H1 (cell line): ENCODE measurements at places on chromosomes 16 and 17.

DNA sequence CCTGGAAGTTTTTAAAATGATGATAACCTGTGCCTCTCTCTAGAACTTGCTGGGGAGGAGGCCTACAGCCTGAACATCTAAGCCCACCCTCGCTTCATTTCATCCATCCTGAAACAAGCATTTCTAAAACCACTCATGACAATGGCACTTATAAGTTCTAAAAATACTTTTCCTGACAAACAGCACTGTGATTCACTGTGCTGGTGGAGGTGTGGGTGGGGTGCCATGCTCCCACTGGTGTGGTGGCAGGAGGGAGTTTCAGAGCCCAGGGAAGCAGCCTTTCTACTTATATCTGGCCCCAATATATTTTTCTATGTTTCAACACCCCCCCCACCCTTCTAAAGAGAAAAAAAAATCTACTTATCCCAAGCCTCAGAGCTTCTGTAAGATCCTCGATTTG lies 52.6 kb downstream of the RAB11FIP4 start:
- no peak for DNase-seq

DNA sequence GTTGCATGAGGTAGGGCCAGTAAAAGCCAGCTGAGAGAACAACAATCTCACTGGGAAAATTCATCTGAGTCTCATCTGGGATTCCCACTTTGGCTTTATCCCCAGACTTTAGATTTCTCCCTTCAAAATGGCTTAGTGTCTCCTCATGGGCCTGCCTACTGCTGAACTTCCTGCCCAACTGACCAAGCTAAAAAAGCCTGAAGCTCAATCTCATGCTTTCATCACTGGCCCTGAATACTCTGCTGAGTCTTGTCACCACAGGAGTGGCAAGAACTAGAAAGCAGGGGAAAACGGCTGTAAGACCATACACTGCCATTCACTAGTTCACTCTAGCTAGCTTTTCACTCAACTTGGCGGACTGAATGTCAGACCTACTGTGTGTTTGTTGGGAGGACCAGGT lies 96.4 kb upstream of the NOG start:
- DNase-seq, result no peak

GRCh38 chr16:88893127-88893968 lies 26.9 kb upstream of the PABPN1L start:
- DNase-seq, result no peak

DNA sequence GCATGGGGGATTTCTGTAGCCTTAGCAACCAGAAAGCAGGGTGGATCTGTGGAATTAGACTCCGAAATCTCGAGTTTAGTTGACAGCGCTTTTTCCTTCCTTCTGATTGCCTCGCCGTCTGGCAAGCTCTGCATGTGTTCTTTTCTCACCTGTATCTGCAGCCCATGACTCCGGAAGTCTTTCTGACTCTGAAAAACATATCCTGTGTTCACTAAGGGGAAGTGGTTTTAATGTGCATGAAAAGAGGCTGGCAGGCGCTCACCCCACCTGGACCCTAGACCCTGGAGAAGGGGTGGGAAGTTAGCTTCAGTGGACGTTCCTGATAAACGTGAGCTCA lies 158.5 kb downstream of the RPTOR start:
- no peak for DNase-seq

GRCh38 chr16:82685526-82685925 lies 58.8 kb downstream of the CDH13 start:
- DNase-seq, result no peak

GRCh38 chr16:20906341-20907255 lies 6.0 kb downstream of the LYRM1 start:
- DNase-seq, result no peak

GRCh38 chr16:81778231-81778630 lies 860 bp upstream of the PLCG2 start:
- no peak for DNase-seq

- peak; percentile 87 for DNase-seq
Observed at GRCh38 chr16:71722801-71723536, 1.5 kb downstream of the PHLPP2 start.

DNA sequence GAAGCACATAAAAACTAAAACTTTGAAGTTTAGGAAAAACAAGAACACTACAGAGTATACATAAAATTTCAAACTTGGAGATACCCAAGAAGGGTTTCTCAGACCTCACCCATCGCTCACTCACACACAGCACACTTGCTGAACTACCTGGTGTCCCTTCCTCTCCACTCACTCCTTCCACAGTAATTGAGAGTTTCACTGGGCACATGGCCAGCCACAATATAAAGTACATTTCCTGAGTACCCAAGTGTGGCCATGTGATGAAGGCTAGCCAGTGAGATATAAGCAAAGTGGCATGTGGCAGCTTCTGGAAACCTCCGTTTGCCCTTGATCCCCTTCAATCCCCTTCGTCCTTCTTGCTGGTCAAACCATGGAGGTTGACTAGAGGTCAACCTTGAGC lies 11.9 kb downstream of the TOX3 start:
- no peak for DNase-seq
